ENCODE measurements at places on chromosomes 6 and 20. TPM values are rescaled to one million over a fixed set of nuclear protein-coding genes. Genes with fewer than 3 reads are reported as not detected.

The IRAK1BP1 gene
- 3.8 TPM for total RNA-seq

The ZKSCAN4 gene
- total RNA-seq = 4.2 TPM

The DCDC2 gene
- total RNA-seq = 0.34 TPM

The TCF21 gene
- not detected for total RNA-seq

The PRKN gene
- 0.25 TPM for total RNA-seq

The XKR7 gene
- total RNA-seq = not detected

The SLC22A7 gene
- total RNA-seq = not detected

The SH3BGRL2 gene
- 5.7 TPM for total RNA-seq

The FAXC gene
- total RNA-seq = 14.2 TPM

The CUTA gene
- total RNA-seq = 266 TPM

The HMGCLL1 gene
- not detected for total RNA-seq

The NRN1 gene
- total RNA-seq = not detected

The DEFB110 gene
- total RNA-seq = not detected

The SCRT2 gene
- not detected for total RNA-seq

The IL17A gene
- not detected for total RNA-seq

The SLC22A3 gene
- 2.2 TPM for total RNA-seq

The SRPK1 gene
- 68.5 TPM for total RNA-seq

The PACRG gene
- total RNA-seq = not detected

The TNXB gene
- total RNA-seq = 0.31 TPM

The LY6G5C gene
- total RNA-seq = 1.1 TPM

The ZNF311 gene
- total RNA-seq = 3.3 TPM

The TBXT gene
- not detected for total RNA-seq

The KIFC1 gene
- total RNA-seq = 58.0 TPM

The MUCL3 gene
- not detected for total RNA-seq

The CHRNA4 gene
- not detected for total RNA-seq

The OPRM1 gene
- total RNA-seq = not detected

The JPH2 gene
- 7.8 TPM for total RNA-seq

The ASIP gene
- total RNA-seq = not detected

The JAG1 gene
- 236 TPM for total RNA-seq

The MAP3K5 gene
- 4.1 TPM for total RNA-seq

The VWA7 gene
- total RNA-seq = 0.34 TPM

The DDX43 gene
- total RNA-seq = 0.99 TPM

The ADAM33 gene
- not detected for total RNA-seq

The HCRTR2 gene
- not detected for total RNA-seq

The CCN5 gene
- not detected for total RNA-seq

The PSORS1C2 gene
- total RNA-seq = not detected

The GSTA3 gene
- not detected for total RNA-seq

The AMD1 gene
- 114 TPM for total RNA-seq

The KHDC1 gene
- total RNA-seq = 2.3 TPM

The ZBTB46 gene
- 0.21 TPM for total RNA-seq

The BCAS1 gene
- not detected for total RNA-seq

The F13A1 gene
- total RNA-seq = not detected

The BANF2 gene
- total RNA-seq = not detected

The EYS gene
- 0.07 TPM for total RNA-seq

The ELOVL2 gene
- 0.18 TPM for total RNA-seq

The CCN6 gene
- 0.11 TPM for total RNA-seq

The C6orf52 gene
- total RNA-seq = 1.1 TPM

Data from foreskin keratinocyte (primary cell).